T-helper 2 cell treated with Interferon-gamma antibody and Interleukin-4, amounts not matched to agents 100 ng/mL and 5 ng/mL, for 36 hours (primary cell): ENCODE measurements at places on chromosomes 2 and 18. TPM values are rescaled to one million over a fixed set of nuclear protein-coding genes. Genes with fewer than 3 reads are reported as not detected.

SKA1 gene
- 34.3 and 35.9 TPM in 2 replicates for total RNA-seq

SIX2 gene
- total RNA-seq: not detected in 2 replicates

COL3A1 gene
- total RNA-seq: not detected in 2 replicates

CAPN14 gene
- 0.20 and 0.27 TPM in 2 replicates for total RNA-seq

RAPGEF4 gene
- 0.73 and 0.75 TPM in 2 replicates for total RNA-seq

ALMS1 gene
- 23.5 and 24.1 TPM in 2 replicates for total RNA-seq

ATP6V1B1 gene
- not detected in 2 replicates for total RNA-seq
